ENCODE measurements at places on chromosomes 2 and 18.

GRCh38 chr2:120886534-120887319 is 151.1 kb downstream of the GLI2 start:
- DNase-seq: no peak

DNA sequence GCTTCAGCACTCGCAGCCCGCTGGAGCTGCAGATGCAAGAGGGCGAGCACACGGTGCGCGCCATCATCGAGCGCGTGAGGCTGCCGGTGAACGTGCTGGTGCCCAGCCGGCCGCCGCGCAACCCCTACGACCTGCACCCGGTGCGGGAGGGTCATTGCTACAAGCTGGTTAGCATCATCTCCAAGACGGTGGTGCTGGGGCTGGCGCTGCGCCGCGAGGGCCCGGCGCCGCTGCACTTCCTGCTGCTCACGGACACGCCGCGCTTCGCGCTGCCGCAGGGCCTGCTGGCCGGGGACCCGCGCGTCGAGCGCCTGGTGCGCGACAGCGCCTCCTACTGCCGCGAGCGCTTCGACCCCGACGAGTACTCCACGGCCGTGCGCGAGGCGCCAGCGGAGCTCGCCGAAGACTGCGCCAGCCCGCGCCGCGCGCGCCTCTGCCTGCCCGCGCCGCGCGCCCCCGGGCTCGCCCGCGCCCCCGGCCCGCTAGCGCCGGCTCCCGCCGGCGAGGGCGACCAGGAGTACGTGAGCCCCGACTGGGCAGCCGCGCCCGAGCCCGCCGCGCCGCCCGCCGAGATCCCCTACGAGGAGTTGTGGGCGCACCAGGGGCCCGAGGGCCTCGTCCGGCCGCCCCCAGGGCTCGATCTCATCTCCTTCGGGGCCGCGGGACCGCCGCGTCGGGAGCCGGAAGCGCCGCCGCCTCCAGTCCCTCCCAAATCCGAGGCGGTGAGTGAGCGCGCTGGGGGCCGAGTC is 11.8 kb downstream of the GAREM2 start:
- peak; percentile 86 for DNase-seq

DNA sequence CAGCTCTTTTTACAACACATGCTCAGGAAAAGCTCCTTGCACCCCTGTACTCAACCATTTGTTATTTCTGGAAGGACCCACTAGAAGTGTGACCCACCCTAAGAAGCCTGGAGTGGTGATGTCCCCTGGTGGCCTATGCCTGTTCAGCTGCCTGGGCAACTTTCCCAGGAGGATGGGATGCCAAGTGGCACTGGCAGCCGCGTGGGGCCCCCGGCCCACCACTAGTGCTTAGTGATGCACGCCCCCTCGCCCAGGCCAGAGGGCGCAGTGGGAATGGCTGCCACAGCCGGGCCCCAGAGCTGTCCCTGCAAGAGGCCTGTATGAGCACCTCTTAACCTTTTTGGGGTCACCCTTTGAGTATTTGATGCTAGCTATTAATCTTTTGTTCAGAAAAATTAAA is 18.1 kb downstream of the IMPA2 start:
- no peak for DNase-seq

- DNase-seq: no peak
These were observed 20.1 kb downstream of the IL1RL1 start for GRCh38 chr2:102331311-102331980.

GRCh38 chr2:181378491-181378890 is 78.7 kb upstream of the ITGA4 start:
- no peak for DNase-seq

DNA sequence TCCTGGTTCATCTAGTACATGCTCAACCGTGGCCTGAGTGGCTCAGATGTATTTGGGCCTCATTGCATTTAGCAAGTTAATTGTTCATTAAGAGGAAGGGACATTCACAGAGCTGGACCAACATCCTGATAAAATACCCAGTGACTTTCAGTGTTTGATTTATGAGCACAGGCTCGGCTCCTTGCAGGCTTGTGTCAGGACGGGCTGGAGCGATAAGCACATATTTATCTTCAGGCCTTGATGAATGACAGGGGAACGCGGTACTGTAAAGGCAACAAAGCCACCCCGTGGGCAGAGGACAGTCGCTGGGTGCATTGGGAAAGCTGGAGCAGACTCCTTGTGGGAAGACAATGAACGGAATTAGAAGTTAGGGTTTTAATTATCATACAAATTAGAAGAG is 548.6 kb upstream of the HS6ST1 start:
- DNase-seq: no peak

- DNase-seq: no peak
These were observed 804.4 kb downstream of the EPHA4 start for GRCh38 chr2:220767591-220768255.
